ENCODE measurements at places on chromosomes 7 and 10. TPM values are rescaled to one million over a fixed set of nuclear protein-coding genes. Genes with fewer than 3 reads are reported as not detected.

GRCh38 chr10:129418496-129419225, 48.4 kb upstream of the MGMT start:
- DNase-seq = no peak

DNA sequence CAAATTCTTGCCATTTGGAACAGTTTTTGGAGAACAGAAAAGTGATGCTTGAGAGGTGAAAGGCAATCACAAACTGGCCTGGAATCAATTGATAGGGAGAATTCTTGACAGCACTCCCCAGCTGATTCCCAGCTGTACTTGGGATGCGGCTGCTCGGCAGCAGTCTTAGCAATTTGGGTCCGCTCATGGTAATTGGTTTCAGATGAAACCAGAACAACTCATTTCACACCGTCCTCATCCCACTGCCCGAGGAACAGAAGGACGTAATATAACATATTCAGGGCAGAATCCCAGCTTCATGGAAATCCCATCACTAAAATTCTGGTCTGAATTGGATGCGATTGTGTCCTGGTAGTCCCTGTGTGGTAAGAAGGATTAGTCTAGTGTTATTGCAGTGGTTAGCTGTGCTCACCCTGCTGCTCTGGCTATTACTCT, 223.3 kb upstream of the FERD3L start:
- DNase-seq = no peak

NEUROG3 gene
- not detected for polyA plus RNA-seq

SEMA3A gene
- polyA plus RNA-seq = 15.6 TPM

DNA sequence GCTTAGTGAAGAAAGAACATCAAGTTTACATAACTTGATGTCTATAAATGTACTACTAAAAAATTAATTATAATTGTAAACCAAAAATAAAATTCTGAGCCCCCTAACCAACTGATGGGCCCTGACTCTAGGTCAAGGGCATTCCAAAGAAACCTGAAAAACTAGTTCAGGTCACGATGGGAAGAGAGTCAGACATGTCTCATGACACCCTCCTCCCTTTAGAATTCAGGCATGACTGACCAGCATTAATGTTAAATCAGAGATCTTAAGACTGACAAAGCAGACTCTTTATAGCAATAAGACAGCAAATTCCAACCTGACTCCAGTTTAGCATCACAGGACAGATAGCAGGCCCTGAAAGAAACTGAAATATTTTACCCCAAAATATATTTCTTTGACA, 21.6 kb upstream of the OTUD1 start:
- DNase-seq = no peak

DNA sequence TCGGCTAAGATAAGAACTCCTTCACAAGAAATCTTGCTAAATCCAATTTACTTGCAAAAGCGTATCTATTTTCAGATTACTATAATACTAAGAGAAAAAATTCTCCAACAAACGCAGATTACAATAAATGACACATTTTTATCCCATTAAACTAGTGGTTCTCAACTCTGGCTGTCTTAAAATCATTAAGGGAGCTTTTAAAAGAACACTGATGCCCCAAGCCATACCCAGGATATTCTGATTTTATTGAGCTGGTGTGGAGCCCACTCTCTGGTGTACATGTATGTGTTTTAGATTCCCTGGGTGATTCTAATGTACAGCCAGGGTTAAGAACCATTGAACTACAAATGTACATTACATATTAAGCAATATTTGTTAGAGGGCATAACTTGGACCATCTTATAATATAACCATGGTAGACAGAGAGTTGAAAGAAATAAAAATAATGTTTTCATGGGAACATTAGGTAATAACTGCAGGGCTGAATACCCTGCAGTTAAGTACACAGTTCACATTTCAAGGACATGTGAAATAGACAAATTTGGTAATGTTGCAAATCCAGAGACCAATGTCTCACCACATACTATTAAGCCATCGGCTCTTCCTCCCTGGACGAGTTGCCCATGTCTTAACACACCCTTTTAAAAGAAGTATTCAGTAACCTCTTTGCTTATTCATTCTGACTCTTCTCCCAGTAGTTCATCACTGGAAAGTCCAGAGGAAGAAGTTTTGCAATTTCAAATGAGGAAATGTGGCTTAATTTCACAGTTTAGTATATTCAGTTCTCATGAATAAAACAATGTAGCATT, 6.2 kb downstream of the GSAP start:
- no peak for DNase-seq

- peak; percentile 70 for DNase-seq
These were observed 152.8 kb downstream of the SGMS1 start for GRCh38 chr10:50470798-50471582.

GRCh38 chr10:108070789-108071188, 906.3 kb upstream of the SORCS1 start:
- DNase-seq = no peak

GRCh38 chr10:30247704-30248103, 101.4 kb downstream of the MTPAP start:
- DNase-seq = no peak

DNA sequence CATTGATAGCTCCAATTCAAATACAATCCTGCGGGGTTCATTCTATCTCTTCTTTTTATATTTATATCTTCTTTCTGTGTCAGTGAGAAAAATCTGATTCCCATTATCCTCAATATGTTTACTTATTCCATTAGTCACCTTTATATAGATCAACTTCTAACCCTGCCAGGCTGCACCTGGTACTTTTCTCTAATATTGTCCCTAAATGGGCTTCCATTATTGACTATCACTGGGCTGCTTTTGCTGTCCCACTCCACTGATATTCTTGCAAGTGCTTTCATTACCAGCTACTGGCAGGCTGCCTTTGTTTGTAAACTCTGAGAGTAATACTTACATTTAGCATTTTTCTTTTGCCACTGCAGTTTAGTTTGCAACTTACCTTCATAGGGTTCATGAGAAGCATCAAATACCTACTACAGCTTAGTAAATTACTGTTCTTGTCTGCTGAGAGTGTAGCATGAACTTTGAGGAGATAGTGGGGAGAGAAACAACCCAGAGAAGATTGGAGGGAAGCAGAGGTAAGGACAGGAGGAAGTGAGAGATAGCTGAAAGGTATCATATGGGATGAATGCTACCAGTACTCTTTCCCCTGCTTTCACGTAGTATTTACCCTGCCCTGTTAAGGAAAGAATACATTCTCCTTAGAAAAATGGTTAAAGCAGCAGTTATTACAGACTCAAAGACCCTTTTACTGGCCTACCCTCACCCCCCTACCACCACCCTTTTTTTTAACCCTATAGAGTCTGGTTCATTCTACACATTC, 119.1 kb downstream of the PHTF2 start:
- no peak for DNase-seq

DNA sequence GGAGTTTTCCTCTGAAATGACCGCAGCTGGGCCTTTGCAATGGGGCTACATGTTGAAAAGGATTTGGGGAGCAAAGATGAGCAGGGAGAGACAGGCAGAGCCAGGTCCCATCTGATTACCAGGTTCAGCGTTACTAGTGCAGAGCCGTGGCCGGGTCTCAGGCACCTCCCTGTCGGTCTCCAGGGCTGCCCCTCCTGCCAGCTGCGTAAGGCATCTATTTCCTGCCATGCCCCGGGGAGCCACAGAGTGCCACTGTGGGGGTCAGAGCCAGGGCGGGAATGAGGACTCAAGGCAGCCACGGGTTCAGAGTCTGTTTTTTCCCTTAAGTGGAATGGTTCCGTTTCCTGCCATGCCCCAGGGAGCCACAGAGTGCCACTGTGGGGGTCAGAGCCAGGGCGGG, 382.6 kb upstream of the SHH start:
- no peak for DNase-seq

FBXL13 gene
- polyA plus RNA-seq = 2.9 TPM

ERVW-1 gene
- polyA plus RNA-seq = 0.82 TPM

- no peak for DNase-seq
These were observed 9.4 kb downstream of the SLC35B4 start for GRCh38 chr7:134307320-134307719.

All from renal cortex interstitium (tissue), 15 donors.